CD4-positive, alpha-beta T cell treated with Interleukin-17A for 1 hour (primary cell): ENCODE measurements at places on chromosomes 6 and 20.

GRCh38 chr6:73041051-73041450, 184.2 kb downstream of the KHDC1L start:
- DNase-seq, result no peak

DNA sequence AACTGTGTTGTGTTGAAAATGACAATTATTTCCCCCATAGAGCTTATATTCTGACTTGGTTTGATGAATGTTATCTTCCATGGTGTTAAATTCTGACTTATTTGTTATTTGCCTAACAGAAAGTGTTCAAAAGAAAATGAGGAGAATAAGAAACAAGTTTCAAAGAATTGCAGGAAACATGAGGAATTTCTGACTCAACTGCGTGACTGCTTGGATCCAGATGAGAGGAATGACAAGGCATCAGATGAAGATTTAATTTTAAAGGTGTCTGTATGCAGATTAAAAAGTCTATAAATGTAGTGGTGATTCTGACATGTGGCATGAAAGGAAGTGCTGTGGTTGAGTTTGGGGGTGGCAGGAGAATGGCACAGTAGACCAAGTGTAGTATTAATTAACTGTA, 50.6 kb downstream of the CCDC170 start:
- DNase-seq, result no peak

GRCh38 chr6:24979176-24979575, 43.4 kb upstream of the RIPOR2 start:
- no peak for DNase-seq

- DNase-seq, result no peak
These were observed 25.4 kb upstream of the CNKSR3 start for GRCh38 chr6:154535851-154536250.

GRCh38 chr6:56688521-56688920, 45.8 kb upstream of the DST start:
- no peak for DNase-seq

- no peak for DNase-seq
These were observed 34.6 kb downstream of the REPS1 start for GRCh38 chr6:138953451-138953850.

GRCh38 chr20:8094850-8095249, 37.2 kb upstream of the PLCB1 start:
- DNase-seq, result no peak

DNA sequence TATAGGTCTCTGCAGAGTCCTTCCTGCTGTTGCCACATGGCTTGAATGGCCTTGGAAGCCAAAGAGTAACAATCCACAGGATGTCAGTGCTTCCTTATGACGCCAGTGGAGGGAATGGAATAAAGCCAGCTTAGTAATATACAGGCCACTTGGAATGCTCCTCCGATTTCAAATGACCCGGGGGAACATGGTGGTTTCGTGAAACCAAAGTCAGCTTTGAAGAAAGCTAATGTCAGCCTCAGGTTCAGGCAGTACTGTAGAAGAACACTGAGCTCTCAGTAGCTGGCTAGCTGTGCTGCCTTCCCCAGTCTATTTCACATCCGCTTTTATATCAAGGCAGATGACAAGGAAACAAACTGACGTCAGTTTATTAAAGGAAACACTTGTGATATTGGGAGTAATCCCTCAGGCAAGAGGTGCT, 189.1 kb downstream of the DTNBP1 start:
- no peak for DNase-seq

DNA sequence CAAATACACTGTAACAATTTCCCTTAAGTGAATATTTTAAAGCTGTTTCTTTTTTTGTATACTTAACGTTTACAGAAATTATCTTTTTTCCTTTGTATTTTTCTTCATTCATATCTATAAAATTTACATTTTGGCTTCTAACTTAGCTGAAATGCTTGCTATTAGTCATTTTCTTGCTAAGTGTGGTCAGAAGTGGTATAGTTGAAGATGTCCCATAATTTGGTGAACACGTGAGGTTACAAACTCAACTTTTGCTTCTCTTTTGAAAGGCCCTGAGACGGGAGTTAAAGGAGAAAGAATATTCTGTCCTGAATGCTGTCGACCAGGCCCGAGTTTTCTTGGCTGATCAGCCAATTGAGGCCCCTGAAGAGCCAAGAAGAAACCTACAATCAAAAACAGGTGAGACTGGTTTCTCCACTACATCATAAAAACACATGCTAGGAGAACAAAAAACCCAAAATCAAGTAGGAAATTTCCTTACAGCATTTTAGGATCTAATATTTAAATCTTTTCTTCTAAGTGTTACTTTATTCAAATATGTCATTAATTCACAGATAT, 445.0 kb downstream of the UTRN start:
- no peak for DNase-seq

GRCh38 chr6:25334793-25335192, 55.6 kb downstream of the CARMIL1 start:
- DNase-seq, result no peak

- peak; percentile 41 for DNase-seq
These were observed 79.4 kb downstream of the ROS1 start for GRCh38 chr6:117346142-117346930.

- DNase-seq, result no peak
These were observed 66.0 kb upstream of the SYNDIG1 start for GRCh38 chr20:24403406-24403805.

- DNase-seq, result no peak
These were observed 85.6 kb downstream of the ANKRD6 start for GRCh38 chr6:89518352-89519055.
